ENCODE measurements at places on chromosomes 13 and 19.

DNA sequence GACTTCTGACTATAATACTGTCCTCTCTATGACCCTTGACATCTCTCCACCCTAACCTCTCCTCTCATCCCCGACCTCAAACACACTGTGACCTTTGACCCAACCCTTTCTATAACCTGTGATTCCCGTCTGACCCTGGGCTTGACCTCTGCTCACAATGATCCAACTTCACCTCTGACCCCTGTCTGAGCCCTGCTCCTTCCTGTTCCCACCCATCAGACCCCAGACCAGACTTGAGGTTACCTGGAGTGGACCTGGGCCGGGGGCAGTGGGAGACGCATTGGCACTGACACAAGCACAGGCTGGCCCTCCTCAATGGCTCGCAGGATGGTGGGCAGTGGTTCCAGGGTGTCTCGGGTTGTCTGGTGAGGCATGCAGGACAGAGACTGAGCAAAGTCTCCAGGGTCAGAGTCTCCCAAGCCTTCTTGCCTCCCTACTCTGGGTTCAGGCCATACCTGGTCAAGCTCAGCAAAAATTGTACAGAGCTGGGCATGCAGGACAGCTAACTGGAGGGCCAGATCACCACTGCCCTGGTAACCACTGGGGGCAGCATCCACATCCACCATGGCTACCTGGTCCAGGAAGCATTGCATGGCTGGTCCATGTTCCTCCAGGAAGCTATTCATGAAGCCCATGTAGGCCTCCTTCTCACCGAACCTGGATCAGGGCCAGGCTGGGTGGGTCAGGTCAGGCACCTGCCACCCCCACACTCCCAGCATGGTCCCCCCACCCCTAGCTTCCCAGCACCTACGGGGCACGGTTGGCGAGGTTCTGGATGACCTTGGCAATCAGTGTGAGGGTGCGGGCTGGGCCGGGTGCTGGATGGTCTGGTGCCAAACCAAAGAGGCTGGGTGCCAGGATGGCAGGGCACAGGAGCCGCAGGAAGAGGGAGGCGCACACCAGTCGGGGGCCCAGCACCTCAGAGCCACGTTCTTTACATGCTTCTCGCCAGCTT, 4.4 kb upstream of the WIZ start:
- no peak for DNase-seq

DNA sequence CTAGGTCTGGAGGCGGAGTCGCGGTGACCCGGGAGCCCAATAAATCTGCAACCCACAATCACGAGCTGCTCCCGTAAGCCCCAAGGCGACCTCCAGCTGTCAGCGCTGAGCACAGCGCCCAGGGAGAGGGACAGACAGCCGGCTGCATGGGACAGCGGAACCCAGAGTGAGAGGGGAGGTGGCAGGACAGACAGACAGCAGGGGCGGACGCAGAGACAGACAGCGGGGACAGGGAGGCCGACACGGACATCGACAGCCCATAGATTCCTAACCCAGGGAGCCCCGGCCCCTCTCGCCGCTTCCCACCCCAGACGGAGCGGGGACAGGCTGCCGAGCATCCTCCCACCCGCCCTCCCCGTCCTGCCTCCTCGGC, at the start of gene SLC5A5:
TSS of gene SLC5A5 (plus strand) at position 68 of the 373 bp plus-strand sequence. CDS start 375 bp downstream, outside the sequence.
- DNase-seq: no peak
- no peaks in the 10 kb centered on the region for H3K36me3 ChIP-seq
- H3K4me3 ChIP-seq: peak within 1 kb of the TSS; percentile 56
- H3K4me1 ChIP-seq: peaks cover 22% of the 10 kb centered on the region
- H3K27ac ChIP-seq: peak within 1 kb of the TSS; percentile 53
- H3K27me3 ChIP-seq: no peaks in the 10 kb centered on the region

- H3K27me3 ChIP-seq: no peaks in the 10 kb centered on the region
- H3K4me1 ChIP-seq: no peaks in the 10 kb centered on the region
- H3K36me3 ChIP-seq: no peaks in the 10 kb centered on the region
- DNase-seq: no peak
Measured at GRCh38 chr19:39754971-39755370, 17.1 kb upstream of the CLC start.

GRCh38 chr19:46404055-46404752, 9.2 kb downstream of the CCDC8 start:
- H3K4me3 ChIP-seq: no peak overlapping the region
- H3K36me3 ChIP-seq: no peaks in the 10 kb centered on the region
- H3K27ac ChIP-seq: no peak overlapping the region
- H3K27me3 ChIP-seq: peaks cover 48% of the 10 kb centered on the region

DNA sequence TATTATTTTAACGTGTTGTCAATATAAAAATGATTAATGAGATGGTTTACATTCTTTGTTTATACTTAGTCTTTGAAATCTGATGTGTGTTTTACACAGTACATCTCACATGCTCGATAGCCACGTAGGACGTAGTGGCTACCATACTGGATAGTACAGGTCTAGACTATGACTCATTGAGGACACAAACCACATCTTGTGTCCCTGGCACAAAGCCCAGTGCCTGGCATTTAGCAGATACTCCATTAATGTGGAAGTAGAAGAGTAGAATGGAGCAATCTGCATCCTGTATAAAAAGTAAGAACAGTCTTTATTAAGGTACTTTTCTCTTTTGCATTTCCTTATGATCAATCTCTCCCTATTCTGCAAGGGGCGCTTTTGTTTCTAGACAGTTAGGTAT, 49.0 kb upstream of the FRY start:
- no peak overlapping the region for H3K4me3 ChIP-seq
- H3K27ac ChIP-seq: no peak overlapping the region
- H3K4me1 ChIP-seq: no peaks in the 10 kb centered on the region

- H3K4me3 ChIP-seq: no peak overlapping the region
- H3K27ac ChIP-seq: no peak overlapping the region
- no peak for DNase-seq
- H3K36me3 ChIP-seq: no peaks in the 10 kb centered on the region
- no peaks in the 10 kb centered on the region for H3K4me1 ChIP-seq
- H3K27me3 ChIP-seq: no peaks in the 10 kb centered on the region
Measured at GRCh38 chr13:70668983-70669382, 560.7 kb upstream of the KLHL1 start.

- H3K27ac ChIP-seq: no peak overlapping the region
- no peak for DNase-seq
- no peaks in the 10 kb centered on the region for H3K4me1 ChIP-seq
- H3K4me3 ChIP-seq: no peak overlapping the region
Measured at GRCh38 chr19:8251025-8251472, 41.9 kb downstream of the CERS4 start.

GRCh38 chr13:20193907-20194631, 1.3 kb upstream of the GJB2 start:
- H3K27me3 ChIP-seq: peaks cover 56% of the 10 kb centered on the region
- no peaks in the 10 kb centered on the region for H3K36me3 ChIP-seq
- H3K4me1 ChIP-seq: peaks cover 26% of the 10 kb centered on the region
- H3K27ac ChIP-seq: no peak overlapping the region
- no peak for DNase-seq
- H3K4me3 ChIP-seq: peak overlapping the region; percentile 56
